ENCODE measurements at places on chromosomes 1 and 21. TPM values are rescaled to one million over a fixed set of nuclear protein-coding genes. Genes with fewer than 3 reads are reported as not detected.

DNA sequence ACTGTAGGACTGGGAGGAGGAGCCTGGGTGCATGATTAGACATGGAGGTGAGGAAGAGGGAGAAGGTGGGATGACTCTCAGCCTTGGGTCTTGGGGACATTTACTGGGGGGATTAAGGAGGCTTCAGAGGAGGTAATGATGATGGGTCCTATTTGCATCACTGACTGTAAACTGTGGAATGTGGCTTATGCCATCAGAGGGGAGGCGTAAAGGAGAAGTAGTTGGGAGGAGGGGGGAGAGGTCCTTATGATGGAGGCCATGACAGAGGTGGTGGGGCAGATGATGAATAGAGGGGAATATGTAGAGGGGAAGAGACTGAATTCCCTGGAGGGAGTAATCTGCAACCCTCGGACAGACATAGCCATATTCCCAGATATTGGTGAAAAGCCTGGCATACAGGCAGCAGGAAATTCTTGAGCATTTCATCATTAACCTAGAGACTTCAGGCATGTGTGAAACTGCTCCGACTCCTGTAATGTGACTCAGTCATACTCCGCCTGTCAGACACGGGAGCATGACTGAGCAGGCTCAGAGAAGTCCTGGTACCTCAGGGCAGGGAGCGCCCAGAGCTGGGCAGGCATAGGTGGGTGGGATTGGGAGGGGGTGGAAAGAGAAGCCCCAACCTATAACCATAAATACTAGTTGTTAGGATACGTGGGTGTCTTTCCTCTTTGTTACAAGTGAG, 8.0 kb upstream of the LCE5A start:
- no peak for DNase-seq

DNA sequence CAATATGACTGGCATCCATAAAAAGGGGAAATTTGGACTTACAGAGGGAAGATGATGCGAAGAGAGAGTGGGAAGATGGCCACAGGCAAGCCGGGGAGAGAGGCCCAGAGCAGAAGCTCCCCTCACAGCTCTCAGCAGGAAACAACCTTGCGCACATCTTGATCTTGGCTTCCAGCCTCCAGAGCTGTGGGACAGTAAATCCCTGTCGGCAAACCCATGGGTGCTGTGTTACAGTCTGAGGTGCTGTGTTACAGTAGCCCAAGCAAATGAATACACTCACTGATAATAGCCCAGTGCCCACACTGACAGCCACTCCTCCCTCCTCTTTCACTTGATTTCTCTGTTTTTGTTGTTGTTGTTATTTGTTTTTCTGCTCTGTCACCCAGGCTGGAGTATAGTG, 22.4 kb downstream of the CDCA8 start:
- no peak for DNase-seq

GRCh38 chr1:230264342-230264741, 161.8 kb downstream of the PGBD5 start:
- DNase-seq = peak; percentile 39

DNA sequence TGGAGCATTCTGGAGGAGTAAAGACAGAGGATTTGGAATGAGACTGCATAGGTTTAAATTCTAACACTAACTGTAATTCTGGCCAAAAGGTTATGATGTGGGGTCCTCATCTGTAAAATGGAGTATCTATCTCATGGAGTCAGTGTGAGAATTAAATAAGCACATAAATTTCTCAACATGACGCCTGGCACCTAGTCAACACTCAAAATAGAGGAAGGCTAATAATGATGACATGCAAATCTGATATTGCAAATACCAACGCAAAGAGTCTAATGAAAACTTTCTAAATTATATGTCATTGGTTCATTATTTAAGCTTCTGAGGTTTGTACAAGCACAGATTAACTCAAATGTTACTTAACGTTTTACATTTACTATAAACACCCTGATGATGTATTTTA, 29.6 kb downstream of the APP start:
- DNase-seq = no peak

- DNase-seq = no peak
Observed at GRCh38 chr1:230916587-230917283, 48.4 kb upstream of the C1orf198 start.

- DNase-seq = no peak
Observed at GRCh38 chr1:55194851-55195250, 20.3 kb downstream of the USP24 start.

GRCh38 chr1:194903524-194903923, 1704.7 kb downstream of the KCNT2 start:
- no peak for DNase-seq

- DNase-seq = no peak
Observed at GRCh38 chr1:246306415-246307037, 200.6 kb downstream of the SMYD3 start.

GRCh38 chr1:30715216-30715615, 8.2 kb downstream of the MATN1 start:
- DNase-seq = no peak

GRCh38 chr1:82867781-82868180, 1067.0 kb downstream of the ADGRL2 start:
- DNase-seq = no peak

- DNase-seq = no peak
Observed at GRCh38 chr1:92583821-92584760, 97.4 kb upstream of the GFI1 start.

The OR2G6 gene
- total RNA-seq = not detected

The PLPPR4 gene
- 1.7 TPM for total RNA-seq

The CHI3L1 gene
- total RNA-seq = 346 TPM
